ENCODE measurements at places on chromosomes 5 and 9.

GRCh38 chr9:133599470-133600173, 9.6 kb downstream of the FAM163B start:
- DNase-seq, result no peak

DNA sequence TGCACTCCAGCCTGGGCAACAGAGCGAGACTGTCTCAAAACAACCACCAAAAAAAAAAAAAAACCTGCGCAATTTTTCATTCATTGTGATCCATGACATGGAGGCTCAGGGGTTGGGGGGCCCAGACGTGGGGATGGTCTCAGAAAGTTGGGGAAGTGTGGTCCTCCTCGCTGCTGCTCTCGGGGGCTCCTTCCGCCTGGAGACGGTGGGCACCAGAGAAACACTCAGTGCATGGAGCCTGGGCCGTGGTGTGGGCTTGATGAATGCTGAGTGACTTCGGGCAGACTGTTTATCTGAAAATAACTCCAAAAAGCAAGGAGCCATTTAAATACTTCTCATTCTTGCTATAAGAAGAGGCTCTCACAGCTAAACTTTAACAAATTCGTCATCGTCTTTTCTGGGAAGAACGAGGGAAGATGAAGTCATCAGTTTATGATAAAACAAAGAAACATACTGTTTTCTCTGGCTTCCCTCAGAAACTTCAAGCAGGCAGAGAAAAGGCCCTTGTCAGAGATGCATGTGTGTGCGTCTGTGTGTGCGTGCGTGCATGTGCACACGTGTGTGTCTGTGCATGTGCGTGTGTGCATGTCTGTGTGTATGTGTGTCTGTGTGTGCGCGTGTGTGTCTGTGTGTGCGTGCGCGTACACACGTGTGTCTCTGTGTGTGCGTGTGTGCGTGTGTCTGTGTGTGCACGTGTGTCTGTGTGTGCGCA, 35.0 kb downstream of the RASGEF1C start:
- DNase-seq, result no peak

DNA sequence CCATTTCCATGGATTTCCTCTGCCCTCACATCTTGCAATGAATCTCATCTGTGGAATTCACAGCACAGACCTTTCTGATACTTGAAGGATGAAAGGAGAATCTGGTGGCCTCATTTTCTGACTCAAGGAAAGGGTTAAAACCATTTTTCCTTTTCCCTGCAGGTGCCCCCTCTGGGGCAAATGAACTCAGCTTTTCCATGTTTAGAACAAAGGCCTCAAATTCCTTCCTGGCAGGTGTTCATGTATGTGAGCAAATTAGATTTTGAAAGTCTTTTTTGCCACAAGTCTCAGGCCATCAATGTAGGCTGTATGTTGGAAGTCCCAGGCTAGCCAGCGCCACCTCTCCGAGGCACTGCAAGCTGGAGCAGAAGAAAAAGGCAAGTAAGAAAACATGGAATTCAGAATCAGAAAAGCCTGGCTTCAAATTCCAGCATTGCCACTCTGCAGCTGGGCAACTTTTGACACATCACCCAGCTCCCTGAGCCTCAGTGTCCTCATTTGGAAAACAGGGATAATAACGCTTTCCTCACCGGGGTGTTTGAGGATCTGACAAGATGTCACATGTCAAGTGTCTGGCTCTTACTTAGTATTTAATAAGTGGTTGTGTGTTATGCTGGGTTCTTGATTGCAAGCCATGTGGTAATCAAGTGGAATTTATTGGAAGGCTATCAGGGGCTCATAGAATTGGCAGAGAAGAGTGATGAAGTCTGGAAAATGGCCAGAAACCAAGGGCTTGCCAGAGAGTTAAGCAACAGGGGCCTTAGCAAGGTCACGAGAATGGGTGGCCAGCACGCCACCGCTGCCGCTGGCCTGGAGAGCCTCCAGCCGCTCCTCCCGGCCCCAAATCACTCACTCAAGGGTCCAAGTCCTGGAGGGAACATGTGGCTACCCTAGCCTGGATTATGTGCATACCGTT, 48.4 kb upstream of the SMIM23 start:
- no peak for DNase-seq

DNA sequence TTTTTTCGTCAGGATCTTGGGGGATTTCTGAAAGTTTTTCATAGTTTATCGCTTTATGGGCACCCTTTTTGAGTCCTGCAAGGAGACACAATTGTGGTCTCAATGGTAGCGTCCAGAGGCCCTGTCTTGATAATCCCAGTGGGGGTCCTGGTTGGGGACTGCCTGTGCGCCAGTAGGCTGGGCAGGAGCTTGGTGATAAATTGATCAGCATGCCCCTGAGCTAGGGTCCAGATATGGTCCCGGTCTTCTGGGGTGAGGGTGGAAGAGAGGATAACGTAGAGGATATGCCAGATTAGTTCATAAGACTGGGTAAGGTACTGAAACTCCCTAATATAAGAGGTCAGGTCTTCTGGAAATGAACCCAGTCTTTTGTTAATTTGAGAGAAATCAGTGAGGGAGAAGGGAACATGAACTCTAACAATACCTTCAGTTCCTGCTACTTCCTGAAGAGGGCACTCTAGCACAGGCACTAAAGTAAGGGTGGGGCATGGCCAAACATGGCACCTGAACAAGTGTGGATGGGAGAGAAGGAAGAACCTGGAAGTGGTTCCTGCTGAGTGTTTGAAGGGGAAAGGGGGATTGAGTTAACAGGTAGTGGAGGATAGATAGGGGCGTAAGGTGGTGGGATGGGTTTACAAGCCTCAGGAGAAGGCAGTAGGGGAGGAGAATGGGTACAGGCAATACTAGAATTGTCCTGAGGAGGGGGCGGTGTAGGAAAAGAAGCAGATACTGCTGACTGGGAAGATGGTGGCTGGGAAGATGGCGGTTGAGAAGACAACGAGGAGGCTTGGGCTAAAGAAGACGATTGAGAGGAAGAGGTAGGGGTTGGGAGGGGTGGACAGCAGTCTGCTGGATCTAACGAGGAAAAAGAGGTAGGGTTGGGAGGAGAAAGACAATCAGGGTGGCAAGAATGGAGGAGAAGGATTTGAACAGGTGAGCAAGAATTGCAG, 33.8 kb upstream of the ANXA2R start:
- peak; percentile 55 for DNase-seq

DNA sequence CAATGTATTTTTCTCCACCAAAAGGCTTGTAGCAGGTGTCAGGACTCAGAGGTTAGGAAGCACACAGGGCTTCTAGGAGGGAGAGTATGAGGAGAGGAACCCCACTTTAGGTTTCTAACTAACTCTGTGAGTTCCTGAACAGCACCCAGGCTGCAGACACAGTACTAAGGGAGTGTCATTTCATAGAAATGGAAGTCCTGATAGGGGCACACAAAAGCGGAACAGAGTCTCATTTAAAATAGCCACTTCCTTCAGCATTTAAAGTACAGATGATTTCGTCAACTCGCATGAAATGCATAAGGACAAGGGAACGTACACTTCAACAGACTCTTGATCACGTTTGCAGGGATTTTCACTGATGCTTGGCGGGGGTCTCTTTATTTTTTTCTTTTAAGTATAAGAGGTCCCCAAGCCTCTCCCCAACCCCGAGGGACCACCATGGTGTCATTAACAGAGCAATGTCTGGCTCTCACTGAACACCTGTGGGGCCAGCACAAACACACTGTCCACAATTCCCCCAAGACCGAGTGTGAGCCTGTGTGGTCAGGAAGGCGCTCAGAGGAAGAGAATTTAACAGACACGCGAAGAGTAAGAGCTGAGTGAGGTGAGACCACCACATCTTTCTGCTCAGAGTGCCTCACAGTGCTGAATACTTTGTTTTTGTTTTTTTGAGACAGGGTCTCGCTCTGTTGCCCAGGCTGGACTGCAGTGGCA, 82.3 kb downstream of the SECISBP2 start:
- no peak for DNase-seq

GRCh38 chr9:109792951-109793546, 13.1 kb downstream of the PALM2AKAP2 start:
- peak; percentile 92 for DNase-seq

All from PC-9 (cell line).